ENCODE measurements at places on chromosomes 13 and 19.

GRCh38 chr19:31110336-31110735 lies 238.9 kb downstream of the TSHZ3 start:
- peak; percentile 1 for DNase-seq

DNA sequence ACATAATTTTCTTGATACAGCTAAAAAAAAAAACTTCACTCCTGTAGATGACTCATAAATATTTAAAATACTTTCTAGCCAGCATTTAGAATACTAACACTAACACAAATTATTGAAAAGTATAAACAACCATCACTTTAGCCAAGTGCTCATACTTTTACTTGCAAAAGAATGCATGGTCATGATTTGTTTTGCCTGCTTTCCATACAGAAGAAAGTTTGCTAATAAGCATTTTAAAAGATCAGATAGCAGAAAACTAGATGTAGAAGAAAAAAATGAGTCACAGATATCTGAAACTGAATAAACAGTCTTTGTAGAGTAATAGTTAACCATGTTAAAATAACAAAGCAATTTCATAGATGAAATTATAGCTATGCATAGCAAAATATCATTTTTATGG lies 2280.4 kb upstream of the PCDH20 start:
- DNase-seq = no peak

DNA sequence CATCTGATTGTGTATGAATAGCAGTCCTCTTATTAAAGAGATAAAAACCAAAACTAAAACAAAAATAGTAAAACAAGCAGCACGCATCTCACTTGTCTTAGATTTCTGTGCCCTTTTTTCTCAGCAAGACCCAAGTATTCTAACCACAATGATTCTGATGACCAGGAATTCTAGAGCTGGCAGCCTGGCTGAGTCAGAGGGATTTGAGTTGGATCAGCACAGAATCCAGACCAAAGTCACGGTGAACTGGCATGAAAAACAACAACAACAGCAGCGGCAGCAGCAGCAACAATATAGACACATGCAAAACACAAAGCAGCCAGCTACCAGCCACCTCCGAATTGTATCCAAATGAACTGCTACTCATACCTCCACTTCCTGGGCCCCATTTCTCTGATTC lies 360.5 kb downstream of the KCNRG start:
- DNase-seq = no peak

DNA sequence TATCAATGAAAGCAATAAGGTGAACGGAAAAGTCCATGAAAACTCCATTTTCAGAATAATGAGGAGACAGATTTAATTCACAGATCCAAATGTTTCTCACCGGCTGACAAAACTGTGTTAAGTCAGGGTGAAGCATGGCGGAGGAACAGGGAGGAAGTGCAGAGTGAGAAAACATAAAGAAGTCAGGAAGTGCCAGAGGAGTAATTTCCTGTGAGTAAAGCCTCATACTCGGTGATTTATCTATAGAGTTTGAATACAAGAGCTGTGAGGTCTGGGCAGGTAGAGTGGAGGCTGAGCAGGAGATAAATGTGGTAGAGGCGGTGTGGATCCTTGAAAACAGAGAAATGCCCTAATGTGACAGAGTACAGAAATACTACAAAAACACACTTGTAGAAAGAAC lies 11.4 kb downstream of the CARD8 start:
- DNase-seq = no peak

DNA sequence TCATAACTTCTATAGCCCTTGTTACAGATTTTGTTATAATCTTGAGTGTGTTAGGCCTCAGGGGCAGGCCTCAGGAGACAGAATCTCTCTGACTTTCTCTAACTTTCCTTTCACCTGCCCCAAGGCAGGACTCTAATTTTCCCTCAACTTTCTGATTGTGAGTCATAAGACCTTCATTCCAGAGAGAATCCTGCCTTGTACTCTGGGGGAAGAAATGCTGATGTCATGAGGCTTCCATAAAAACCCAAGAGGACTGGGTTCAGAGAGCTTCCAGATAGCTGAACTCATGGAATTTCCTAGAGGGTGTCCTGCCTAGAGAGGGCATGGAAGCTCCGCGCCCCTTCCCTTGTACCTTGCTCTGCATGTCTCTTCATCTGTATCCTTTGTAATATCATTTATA lies 5.3 kb upstream of the KBTBD6 start:
- no peak for DNase-seq

DNA sequence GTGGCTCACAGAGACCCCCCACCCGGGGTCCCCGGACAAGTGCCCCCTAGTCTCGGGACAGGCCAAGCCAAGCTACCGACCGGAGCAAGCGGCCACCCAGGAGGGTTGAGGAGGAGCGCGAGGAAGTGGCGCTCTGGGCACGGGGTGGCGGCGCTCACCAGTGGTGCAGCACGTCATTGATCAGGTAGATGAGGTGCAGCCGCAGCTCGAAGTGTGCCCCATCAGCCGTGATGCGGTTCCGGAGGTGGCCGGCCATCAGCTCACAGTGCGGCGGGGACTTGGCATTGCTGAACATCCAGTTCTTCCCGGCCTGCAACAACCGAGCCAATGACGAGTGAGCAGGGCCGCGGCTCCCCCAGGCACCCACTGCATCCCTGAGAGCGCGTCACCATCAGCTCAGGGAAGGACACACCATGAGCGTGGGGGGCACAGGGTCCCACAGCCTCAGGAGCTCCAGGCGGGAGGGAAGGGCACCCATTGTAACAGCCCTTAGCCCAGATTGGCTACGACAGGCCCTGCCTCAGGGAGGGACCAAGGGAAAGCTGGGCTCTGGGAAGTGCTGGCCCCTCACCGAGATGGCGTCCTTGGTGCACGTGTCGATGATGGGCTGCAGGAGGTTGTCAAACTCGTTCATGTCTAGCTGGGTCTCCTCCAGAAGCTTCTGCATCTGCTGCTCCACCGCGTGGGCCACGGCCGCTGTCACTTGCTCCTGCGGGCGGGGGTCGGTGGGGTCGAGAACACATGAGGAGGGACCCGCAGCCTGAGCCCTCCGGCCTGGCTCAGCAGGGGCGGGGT lies 9.6 kb downstream of the CHERP start:
- no peak for DNase-seq

GRCh38 chr13:20565115-20565736 lies 1.7 kb upstream of the IFT88 start:
- no peak for DNase-seq

DNA sequence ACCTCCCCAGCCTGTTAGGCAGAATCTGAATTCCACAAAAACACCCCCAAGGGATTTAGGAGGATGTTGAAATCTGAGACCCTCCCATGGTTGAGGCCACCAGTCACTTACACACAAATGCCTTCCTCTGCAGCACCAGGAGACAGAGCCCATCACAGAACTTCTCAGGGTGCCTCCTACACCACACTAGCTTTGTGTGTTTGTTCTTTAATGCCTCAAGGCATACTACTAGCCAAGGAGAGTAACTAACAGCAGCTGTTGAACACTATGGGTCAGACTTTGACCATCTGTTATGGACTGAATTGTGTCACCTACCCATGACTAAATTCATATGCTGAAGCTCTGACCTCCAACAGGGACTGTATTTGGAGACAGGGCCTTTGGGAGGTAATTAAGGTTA lies 9.5 kb upstream of the MED26 start:
- DNase-seq = no peak

- DNase-seq = no peak
Measured at GRCh38 chr13:35164324-35164932, 222.4 kb downstream of the NBEA start.

- DNase-seq = no peak
Measured at GRCh38 chr13:26022538-26023292, 29.1 kb downstream of the SHISA2 start.

DNA sequence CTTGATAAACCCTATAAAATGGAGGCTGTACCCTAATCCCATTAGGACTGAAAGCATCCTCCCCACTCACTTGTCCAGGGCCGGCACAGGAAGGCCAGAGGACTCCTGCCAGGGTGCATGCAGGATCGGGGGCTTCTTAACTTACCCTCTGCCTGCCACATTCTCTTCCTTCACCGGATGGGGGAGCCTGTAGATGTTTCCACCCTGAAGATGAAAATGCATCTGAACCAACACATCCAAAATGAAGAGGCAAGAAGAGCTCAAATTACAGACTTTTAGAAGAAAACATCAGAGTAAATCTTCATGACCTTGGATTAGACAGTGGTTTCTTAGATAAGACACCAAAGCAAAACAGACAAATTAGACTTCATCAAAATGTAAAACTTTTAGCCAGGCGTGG lies 25.9 kb upstream of the NAPA start:
- DNase-seq = no peak

- DNase-seq = no peak
Measured at GRCh38 chr19:47510516-47511127, 4.2 kb downstream of the NAPA start.

- no peak for DNase-seq
Measured at GRCh38 chr13:21594715-21595545, 9.0 kb downstream of the MICU2 start.

DNA sequence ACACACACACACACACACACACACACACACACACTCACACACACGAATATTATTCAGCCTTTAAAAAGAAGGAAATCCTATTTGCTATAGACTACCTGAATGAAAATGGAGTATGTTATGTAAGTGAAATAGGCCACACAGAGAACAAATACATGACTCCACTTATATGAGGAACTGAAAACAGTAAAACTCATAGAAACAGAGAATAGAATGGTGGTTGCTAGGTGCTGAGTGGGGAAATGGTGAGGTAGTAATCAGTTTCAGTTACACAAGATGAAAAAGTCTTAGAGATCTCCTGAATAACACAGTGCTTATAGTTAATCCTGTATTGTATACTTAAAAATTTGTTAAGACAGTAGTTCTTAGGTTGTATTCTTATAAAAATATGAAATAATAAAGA lies 8.2 kb downstream of the ZNF677 start:
- DNase-seq = no peak

- no peak for DNase-seq
Measured at GRCh38 chr19:16327911-16328823, 3.5 kb downstream of the KLF2 start.

DNA sequence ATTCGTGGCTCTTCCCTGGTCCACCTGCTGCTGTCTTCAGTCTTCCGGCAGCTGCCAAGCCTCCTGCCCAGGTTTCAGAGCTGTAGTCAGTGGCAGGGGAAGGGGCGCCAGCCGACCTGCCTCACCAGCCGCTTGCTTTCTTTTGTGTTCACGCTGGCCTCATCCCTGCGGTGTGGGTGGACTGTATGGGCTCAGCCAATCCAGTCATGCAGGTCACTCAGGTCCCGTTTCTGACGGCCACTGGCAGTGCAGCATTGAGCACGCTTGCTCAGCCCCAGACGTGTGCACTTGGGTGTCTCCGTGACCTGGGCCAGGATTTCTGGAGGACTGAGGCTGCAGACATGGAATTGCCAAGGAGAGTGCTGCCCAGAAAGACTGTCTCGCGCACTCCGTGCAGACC lies 26.0 kb downstream of the AP1M1 start:
- no peak for DNase-seq

- no peak for DNase-seq
Measured at GRCh38 chr19:56720281-56720680, 48.7 kb upstream of the ZNF835 start.

DNA sequence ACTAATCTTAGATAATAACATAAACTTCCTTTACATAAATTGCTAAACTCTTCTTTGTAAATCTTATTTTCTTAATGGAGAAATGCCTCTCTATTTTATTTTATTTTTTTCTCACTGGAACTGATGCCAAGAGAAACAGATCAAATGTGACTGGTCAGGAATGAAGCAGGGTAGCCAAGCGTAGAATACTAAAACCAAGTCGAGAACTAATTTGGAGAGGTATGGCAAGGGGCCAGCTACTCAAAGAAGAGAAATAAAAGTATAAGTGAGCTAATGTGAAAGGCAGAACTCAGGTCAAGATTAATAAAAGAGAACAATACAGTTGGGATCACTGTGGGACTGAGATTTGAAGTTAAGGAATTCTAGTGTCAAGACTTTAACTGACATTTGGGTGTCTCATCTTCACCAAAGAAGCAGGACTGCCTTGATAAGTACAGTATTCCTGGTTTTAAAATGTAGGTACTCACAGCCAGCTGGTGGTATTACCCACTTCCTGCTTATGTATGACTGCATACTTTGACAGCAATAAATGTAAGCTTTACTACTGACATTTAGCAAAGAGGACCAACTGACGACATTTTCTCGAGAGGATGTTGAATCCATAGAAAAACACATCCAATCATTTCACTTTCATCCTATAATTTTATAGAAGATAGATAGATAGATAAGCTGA lies 1192.2 kb downstream of the EFNB2 start:
- DNase-seq = no peak

DNA sequence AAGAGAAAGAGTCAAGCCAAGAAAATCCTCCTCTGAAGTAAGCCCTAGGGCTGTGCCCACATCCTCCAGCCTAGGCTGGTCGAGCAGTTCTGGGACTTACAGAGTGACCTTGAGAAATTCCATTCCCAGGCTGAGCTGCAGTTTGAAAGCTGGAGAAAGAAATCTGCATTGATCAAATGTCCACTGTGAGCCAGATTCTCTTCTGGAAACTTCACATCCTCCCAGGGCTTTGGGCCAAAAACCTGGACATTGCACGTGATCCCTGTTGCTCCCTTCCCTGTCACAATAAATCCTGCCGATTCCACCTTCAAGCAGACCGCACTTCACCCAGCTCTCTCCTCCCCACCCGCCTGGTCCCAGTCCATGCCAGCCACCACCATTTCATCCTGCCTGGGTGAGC lies 15.7 kb downstream of the TMEM143 start:
- DNase-seq = no peak

- DNase-seq = no peak
Measured at GRCh38 chr19:29819986-29820385, 8.2 kb downstream of the CCNE1 start.

Measured in stimulated activated CD4-positive, alpha-beta T cell treated with anti-CD3 and anti-CD28 coated beads, Interleukin-12 subunit alpha, Interleukin-12 subunit beta, amount 100 ng/mL, for 4 hours (primary cell).